Stimulated activated CD4-positive, alpha-beta T cell treated with anti-CD3 and anti-CD28 coated beads, Interleukin-1b, Interleukin-23, amount 100 ng/mL, for 1 hour (primary cell): ENCODE measurements at places on chromosomes 7 and 10.

DNA sequence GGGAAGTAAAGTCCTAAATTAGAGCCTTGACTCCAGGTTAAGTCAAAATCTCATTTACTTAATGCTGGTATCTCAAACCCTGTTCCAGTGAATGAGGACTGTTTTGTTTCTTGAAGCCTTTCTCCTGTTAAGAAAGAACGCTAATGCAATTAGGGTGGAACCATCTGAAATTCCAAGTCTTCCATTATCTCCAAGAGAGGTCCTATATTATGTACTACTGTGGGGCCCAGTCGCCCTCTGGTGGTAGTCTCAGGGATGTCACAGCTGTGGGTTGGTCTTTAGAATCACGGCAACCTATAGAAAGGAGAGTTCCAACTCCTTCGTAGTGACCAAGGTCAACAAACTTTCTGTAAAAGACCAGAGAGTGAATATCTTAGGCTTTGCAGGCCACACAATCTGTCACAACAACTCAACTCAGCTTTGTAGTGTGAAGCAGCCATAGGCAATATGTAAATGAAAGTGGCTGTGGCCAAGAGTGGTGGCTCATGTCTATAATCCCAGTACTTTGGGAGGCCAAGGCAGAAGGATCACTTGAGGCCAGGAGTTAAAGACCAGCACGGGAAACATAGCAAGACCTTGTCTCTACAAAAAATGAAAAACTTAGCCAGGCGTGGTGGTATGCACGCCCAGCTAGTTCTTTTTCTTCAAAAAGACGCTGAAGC, 9.3 kb downstream of the RPP38 start:
- peak; percentile 47 for DNase-seq

DNA sequence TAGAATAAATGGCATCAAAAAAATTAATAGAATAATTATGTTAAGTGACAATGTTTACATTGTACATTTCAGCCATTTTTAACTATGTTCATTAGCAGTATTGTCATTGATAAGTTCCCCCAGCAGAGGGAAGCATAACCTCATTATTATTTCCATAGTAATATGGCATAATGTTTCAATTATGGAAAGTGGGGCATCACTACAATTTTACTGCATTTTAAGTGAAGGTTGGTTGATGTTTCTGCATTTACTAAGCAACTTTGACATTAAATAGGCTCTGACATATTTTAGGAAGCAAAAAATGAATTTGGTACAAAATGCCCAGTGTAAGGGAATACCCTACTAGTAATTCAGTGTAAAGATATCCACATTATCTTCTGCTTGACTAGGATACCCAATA, 218.3 kb downstream of the SEMA3A start:
- no peak for DNase-seq

- no peak for DNase-seq
Measured at GRCh38 chr7:95840953-95841950, 68.9 kb downstream of the DYNC1I1 start.

- DNase-seq: no peak
Measured at GRCh38 chr10:123854498-123854897, 37.1 kb downstream of the CPXM2 start.

GRCh38 chr7:131170440-131171271, 157.0 kb upstream of the MKLN1 start:
- DNase-seq: no peak

DNA sequence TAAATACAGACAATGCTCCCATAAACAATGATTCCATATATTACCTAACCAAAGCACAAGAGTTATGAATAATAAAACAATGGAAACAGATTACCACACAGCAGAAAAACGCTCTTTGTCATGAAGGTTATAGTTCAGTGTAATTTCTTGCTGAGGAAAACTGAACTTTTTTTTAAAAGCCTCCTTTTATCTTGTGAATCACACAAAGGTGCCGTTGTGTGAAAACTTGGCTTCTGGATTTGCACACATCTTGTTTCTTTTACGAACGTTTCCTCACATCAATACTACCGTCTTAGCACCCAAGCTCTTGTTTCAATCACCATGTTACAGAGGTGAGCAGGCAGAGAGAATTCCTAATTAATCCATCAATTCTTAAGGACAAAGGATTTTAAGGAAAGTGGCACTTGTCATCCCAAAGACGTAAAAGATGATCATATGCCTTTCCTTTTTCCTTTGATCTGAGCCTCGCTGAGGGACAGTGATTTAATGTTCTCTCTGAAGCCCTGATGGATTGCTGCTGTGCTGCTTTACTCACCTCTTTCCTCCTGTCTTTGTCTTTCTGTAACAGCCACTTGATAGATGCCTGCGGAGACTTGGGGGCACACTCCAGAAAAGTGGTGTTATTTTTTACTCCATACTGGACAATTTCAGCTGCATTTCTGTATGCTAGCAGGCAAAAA, 110.1 kb downstream of the CD36 start:
- DNase-seq: no peak

DNA sequence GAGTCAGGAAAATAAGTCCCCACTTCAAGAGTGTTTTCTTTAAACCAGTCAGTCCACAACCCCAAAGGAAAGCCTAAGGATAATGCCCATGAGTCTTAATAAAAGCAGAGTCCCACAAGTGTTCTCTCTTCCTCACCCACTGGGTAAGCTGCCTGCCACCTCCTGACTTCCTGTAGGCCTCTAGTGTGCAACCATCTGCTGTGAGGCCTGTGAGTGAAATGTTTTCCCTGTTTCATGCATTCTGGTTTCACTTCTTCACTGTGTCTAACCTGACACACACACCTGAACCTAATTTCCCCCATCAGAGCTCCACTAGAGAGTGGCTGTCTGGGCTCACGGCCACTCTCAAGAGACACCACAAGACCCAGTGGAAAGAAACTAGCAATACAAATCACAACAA, 38.9 kb upstream of the GDF10 start:
- no peak for DNase-seq

DNA sequence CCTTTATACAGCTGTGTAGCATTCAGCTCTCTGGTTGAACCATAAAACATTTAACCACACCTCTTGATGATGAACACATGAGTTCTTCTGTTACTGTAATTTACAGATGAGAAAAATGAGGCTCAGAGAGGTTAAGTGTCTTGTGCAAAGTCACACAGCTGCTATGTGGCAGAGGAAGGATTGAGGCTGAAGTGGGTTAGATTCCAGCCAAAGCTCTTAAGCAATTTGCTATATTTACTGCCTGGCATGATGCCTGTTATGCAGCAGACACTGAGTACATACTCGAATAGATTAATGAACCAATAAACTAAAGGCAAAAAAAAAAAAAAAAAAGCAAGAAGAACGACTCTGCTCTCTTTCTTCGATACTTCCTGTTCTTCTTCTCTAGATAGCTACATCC, 35.7 kb downstream of the GFRA1 start:
- no peak for DNase-seq

DNA sequence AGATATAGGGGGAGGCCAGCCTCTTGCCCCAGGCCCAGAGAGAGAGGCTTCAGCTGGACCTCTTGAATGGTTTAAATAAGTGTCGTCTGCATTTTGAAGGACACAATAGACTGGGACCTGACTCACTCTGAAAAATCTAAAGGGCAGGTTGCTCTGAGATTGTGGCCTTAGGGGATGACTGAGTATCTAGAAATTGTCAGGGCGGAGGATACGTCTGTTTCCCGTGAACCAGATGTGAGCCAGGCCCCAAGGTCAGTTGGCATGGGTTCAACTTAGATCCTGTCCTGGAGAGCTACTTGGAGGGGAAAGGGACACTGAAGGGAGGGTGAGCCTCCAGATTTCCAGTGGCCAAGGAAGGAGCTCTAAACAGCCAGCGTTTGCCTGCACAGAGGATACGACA, 110.2 kb downstream of the CHN2 start:
- DNase-seq: no peak

GRCh38 chr10:28684157-28684985, 7.0 kb downstream of the BAMBI start:
- DNase-seq: no peak

- no peak for DNase-seq
Measured at GRCh38 chr7:137329411-137329810, 14.1 kb downstream of the PTN start.

DNA sequence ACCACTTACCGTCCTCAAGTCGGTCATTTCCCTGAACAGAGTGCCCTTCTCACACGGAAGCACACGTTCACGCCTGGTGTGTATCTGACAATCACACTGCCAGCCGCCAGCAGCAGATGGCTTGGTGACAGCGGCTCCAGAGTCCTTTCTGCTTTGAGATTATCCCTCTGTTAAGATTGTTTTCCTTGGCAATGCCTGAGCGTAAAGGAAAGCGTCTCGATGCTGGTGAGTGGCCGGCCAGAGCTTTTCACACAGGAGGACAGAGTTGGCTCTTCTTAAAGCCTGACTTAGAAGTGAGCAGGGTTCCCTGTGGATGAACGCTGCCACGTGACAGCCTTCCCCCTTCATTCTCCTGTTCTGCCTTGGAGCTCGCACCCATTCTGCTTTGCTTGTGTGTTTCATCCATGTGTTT, 22.1 kb upstream of the PRKAR1B start:
- no peak for DNase-seq

DNA sequence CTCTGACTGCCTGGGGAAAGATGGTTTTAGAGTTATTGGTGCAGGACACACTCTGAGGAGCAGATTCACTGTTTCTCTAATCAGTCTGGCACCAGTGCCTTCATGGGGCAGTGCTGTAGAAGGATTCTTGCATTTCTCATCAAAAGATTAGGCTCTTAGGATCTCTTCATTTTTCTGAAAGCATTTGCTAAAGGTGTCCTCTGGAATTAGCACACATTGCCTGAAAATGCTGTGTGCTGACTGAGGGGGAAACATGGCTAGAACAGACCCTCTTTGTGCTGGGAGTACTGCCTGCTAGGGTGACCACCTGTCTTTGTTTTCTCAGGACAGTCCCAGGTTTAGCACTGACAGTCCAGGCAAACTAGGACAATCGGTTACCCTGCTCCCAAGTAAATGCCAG, 301.0 kb downstream of the PTEN start:
- no peak for DNase-seq

DNA sequence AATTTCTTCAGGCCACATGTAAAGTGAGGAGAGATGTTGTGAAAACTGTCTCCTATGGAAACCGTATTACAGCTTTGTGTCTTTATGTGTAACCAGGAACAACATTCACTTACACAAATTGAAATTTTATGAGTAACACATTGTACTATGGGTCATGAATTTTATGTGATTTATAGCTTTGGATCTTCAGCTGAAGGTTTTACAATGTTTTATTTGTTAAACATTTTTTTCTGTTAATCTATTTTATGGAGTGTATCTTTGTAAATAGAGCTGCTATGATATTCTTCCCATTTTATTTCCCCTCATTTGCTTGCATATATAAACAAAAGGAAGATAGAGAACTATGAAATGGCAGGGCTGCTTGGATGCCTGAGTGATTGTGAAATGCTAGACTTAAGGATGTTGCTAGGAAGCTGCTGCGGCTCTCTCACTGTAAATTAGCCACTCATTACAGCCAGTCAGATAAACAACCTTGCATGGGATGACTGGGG, 104.5 kb upstream of the PCLO start:
- no peak for DNase-seq

GRCh38 chr10:114520453-114520852, 116.2 kb upstream of the AFAP1L2 start:
- no peak for DNase-seq

DNA sequence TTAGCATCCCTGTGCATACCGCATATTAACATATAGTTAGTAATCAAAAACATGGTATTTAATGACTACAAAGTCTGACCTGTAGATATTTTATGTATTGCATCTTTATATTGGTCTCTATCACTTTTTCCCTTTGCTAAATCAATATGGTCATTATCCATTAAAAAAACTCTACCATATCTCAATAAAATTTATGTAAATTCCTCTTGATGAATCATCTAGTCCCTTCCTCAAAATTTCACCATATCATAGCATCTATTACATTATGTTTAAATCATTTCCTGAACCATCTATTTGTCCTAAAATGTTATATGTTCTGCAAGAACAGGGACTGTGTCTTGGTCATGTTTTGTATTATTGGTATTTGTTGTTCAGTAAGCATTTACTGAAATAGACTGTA, 7.7 kb upstream of the ING3 start:
- DNase-seq: no peak

DNA sequence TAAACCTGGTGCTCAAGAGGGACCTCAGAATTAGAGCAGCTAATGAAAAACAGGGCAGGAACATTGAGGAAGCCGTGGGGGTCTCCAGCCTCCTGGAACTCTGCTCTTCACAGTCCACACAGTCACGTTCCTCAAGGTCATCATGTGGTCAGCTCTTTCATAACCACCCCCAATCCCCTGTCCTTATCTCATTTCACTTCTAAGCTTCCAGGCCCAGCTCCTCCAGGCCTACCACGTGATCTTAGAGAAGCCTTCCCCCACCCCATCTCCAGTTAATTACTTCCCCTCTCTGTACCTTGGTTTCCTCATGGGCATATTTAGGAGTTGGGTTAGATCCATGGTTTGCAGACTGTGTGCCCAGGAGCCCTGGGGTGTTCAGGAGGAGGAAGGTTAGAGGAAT, 106.4 kb upstream of the TCF7L2 start:
- no peak for DNase-seq

DNA sequence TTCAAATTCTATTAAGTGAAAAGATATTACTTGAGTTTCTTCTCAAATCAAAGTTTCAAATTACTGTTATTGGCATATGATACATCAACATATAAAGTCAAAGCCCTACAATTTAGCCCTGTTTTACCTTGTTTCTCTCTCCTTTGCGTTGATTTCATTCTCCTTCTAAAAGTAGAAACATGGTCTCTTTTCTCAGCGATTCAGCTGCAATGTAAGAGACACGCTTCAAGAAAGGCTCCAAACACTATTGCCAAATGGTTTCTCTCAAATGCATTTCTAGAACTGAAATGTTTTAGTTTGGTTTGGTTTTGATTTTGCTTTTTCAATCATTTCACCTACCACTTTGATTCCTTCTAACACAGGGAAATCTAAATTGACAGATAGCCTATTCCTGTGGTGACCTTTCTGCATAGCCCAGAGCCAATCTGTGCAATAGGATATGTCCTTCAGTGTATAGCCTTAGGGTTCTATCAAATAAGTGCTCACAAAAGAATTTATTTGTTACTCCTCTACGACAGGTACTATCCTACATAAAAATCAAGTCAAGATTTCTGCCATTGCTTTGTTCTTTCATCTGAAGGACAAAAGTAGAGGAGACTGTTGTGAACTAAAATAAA, 47.3 kb downstream of the CTNNA3 start:
- no peak for DNase-seq

DNA sequence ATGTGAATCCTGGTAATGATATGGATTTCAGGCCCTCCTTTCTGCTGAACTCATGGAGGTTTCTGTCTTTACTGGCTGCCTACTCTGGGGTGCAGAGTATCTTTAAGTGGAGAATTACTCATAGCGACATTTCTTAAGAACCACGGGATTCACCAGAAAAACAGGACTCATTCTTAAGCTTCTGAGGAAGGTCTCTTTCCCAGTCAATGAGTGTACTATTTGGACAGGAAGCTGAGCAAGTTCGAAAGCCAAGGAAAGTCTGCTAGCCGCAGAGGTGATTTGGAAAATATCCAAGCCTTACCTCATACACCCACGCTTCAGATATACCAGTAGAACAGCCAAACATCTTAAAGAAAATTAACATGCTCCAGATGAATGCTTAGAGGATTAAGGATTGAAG, 377.6 kb upstream of the MYO3A start:
- no peak for DNase-seq

GRCh38 chr10:33706191-33706590, 371.7 kb upstream of the NRP1 start:
- DNase-seq: no peak

- DNase-seq: no peak
Measured at GRCh38 chr7:18405726-18406125, 89.8 kb upstream of the HDAC9 start.

- no peak for DNase-seq
Measured at GRCh38 chr7:134851141-134851540, 71.7 kb downstream of the CALD1 start.

GRCh38 chr10:93071177-93071472, 2.6 kb upstream of the CYP26A1 start:
- no peak for DNase-seq
